ENCODE measurements at places on chromosomes 11 and 22. TPM values are rescaled to one million over a fixed set of nuclear protein-coding genes. Genes with fewer than 3 reads are reported as not detected.
A peak's percentile ranks its signal among the peaks of the same experiment; 100 is the strongest.

The ALG8 gene
- 42.8 TPM for total RNA-seq

The MAJIN gene
- 1.5 TPM for total RNA-seq

- peak; percentile 19 for DNase-seq
Measured at GRCh38 chr22:22894740-22895731, 7.4 kb downstream of the IGLL5 start.

The MS4A5 gene
- total RNA-seq: not detected

DNA sequence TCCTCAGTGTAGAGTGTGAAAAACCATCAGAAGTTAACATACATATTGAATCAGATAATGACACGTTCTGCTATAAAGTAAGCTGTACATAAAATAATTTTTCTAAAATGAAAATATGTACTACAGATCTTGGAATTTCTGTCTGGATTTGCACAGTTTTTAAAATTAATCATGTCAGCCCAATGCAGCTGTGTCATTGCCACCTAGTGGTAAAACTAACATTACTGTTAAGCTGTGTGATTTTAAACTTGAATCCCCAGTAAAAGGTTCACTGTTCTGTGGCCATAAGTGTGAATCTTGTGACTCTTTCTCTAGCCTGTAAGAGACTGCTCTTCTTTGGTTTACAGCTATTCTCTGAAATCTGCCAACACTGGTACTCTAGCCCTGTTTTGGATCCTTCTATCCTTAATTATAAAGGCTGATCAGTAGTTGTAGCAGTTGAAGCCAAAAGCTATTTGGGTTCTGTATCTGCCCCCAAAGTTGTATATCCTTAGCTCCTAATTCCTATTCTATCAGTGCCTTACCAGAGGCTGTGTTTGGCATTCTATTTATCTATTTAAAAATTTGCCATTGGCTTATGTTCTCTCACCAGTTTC lies 4.0 kb downstream of the JRKL start:
- no peak for DNase-seq

The GCAT gene
- 0.83 TPM for total RNA-seq

GRCh38 chr11:94254214-94254613 lies 50.2 kb upstream of the IZUMO1R start:
- no peak for DNase-seq

The ASCL2 gene
- 1.3 TPM for total RNA-seq

- no peak for DNase-seq
Measured at GRCh38 chr11:117456027-117456720, 128.5 kb downstream of the CEP164 start.

DNA sequence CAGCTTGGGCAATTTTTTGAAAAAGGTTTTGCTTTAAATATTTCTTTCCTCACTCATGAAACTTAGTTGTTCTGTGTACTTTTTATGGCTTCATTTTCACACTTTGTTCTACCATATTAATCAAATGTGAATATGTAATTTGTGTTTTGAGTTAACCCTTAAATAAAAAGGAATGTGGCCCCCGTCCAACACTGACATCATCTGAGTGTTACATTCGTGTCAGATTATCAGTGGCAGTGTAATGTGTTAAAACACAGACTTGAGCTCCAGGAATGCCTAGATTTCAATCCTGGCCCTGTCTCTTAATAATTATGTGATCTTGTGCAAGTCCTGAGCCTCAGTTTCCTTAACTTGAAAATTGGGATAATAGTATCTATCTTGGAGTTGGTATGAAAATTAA lies 5.6 kb downstream of the RTN3 start:
- no peak for DNase-seq

DNA sequence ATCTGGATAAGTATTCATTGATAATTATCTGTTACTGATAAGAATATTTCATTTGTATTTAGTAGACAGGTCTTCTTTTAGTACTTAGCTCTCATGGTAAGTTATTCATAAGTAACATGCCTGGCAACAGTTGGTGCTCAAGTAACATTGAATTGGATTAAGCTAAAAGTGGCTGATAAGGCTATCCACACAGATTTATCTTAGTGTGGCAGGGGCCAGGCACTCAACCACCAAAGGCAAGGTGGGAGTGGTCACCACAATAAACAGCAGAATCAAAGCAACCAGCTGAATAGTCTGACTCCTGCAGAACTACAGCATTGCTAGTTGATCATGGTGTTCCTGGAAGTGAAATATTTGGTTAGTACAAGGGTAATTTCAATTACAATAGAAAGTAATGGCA lies 33.0 kb upstream of the NARS2 start:
- no peak for DNase-seq

The APOL1 gene
- total RNA-seq: 10.7 TPM

The KLHL35 gene
- 0.11 TPM for total RNA-seq

DNA sequence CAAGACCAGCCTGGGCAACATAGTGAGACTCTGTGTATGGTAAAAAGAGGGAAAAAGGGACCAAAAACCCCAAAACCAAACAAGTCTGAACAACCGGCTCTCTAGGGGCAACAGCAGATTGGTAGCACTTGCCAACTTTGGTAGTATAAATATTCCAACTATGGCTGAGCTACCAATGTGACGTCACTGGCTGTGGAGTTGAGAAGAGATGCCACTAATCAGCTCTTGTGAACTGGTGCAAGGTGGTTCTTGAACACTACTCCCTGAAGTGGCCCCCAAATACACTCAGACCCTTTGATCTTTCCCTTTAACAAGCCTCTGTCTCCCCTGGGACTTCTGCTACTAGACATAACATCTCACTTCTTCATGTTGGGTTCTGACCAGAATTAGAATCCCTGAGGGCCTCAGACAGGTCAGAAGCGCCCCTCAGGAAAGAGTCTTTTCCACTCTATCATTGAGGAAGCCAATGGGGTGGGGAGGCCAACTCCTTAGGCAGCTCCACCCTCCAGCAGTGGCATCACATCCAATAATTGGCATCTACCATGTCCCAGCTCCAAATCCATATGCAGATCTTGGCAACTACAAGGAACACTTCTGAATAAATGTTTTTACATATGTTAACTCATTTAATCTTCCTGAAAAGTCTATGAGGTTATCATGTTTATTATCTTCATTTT lies 49.2 kb downstream of the RPL27A start:
- no peak for DNase-seq

DNA sequence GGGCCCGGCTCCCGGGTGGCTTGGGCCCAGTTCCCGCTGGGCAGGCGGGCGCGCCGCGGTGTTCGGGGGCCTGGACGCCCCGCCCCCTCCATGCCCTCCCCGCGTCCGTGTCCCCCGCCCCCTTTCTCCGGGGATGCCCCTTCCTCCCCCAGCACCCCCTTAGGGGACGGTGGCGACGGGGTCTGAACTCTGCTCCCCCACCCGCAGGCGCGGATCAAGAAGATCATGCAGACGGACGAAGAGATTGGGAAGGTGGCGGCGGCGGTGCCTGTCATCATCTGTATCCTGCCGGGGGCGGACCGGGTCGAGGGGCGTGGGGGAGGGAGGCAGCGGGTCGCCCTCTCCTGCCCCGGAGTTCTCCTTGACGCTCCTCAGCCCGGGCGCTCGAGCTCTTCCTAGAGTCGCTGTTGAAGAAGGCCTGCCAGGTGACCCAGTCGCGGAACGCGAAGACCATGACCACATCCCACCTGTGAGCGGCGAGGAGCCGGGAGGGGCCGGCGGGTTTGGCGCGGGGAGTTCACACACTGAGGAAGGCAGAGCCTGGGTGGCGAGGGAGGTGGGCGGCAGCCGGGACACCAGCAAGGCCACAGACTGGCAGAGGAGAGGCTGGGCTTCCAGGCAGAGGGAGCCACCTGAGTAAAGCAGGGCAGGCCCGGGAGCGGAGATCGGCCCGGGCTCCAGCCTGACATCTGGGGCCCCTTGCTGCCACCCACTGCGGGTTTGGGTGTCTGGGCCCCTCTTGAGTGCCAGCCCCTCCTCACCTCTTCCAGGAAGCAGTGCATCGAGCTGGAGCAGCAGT lies 546 bp downstream of the DRAP1 start:
- DNase-seq: no peak

- no peak for DNase-seq
Measured at GRCh38 chr11:86274503-86274902, 27.5 kb upstream of the HIKESHI start.

- no peak for DNase-seq
Measured at GRCh38 chr11:20865161-20865560, 195.8 kb downstream of the NELL1 start.

All from activated B cell treated with CpG ODN at 0.5 μM for 24 hours (primary cell).